ENCODE measurements at places on chromosomes 12 and 14. TPM values are rescaled to one million over a fixed set of nuclear protein-coding genes. Genes with fewer than 3 reads are reported as not detected.

GRCh38 chr14:20982646-20983369, 7.0 kb upstream of the METTL17 start:
- H3K36me3 ChIP-seq = no peaks in the 10 kb centered on the region

GRCh38 chr14:98233656-98234055, 1038.3 kb downstream of the BCL11B start:
- DNase-seq = no peak
- no peaks in the 10 kb centered on the region for H3K4me1 ChIP-seq
- no peaks in the 10 kb centered on the region for H3K27me3 ChIP-seq
- H3K4me3 ChIP-seq = no peak overlapping the region
- H3K27ac ChIP-seq = no peak overlapping the region

- H3K4me1 ChIP-seq = peaks cover 28% of the 10 kb centered on the region
- H3K36me3 ChIP-seq = no peaks in the 10 kb centered on the region
- no peak overlapping the region for H3K4me3 ChIP-seq
- H3K27me3 ChIP-seq = no peaks in the 10 kb centered on the region
- DNase-seq = no peak
These were observed 13.9 kb downstream of the BTBD7 start for GRCh38 chr14:93318927-93319326.

- H3K4me3 ChIP-seq = peak overlapping the region; percentile 15
- H3K4me1 ChIP-seq = peaks cover 25% of the 10 kb centered on the region
- DNase-seq = peak; percentile 68
These were observed 110.7 kb downstream of the BTG1 start for GRCh38 chr12:92034858-92035401.

GRCh38 chr14:31208546-31209424, 1.2 kb upstream of the HECTD1 start:
- peak overlapping the region; percentile 80 for H3K4me3 ChIP-seq
- DNase-seq = no peak
- peak overlapping the region; percentile 92 for H3K27ac ChIP-seq
- no peaks in the 10 kb centered on the region for H3K27me3 ChIP-seq
- H3K36me3 ChIP-seq = peaks cover 18% of the 10 kb centered on the region

GRCh38 chr12:116465856-116466255, 93.3 kb upstream of the MAP1LC3B2 start:
- H3K4me1 ChIP-seq = no peaks in the 10 kb centered on the region
- DNase-seq = no peak
- H3K27me3 ChIP-seq = no peaks in the 10 kb centered on the region
- no peak overlapping the region for H3K4me3 ChIP-seq

DNA sequence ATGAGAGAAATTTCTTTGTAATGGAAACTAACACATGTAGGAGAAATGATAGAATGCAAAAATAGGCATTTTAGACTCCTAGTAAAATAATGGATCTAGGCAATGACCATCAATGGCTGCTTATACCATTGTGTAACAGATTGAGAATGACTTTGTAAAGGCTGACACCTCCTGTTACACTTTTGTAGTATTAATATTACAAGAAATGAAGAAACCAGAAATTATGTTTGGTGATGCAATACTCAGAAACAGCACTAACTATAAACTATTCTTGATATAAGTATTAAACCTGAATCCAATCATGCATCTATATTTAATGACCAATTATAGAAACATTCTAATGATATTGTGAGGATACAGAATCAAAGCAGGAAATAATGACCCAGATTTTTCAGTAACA, 108.5 kb upstream of the CNTN1 start:
- DNase-seq = no peak
- H3K4me1 ChIP-seq = no peaks in the 10 kb centered on the region
- H3K27ac ChIP-seq = no peak overlapping the region
- H3K36me3 ChIP-seq = no peaks in the 10 kb centered on the region
- no peak overlapping the region for H3K4me3 ChIP-seq

DNA sequence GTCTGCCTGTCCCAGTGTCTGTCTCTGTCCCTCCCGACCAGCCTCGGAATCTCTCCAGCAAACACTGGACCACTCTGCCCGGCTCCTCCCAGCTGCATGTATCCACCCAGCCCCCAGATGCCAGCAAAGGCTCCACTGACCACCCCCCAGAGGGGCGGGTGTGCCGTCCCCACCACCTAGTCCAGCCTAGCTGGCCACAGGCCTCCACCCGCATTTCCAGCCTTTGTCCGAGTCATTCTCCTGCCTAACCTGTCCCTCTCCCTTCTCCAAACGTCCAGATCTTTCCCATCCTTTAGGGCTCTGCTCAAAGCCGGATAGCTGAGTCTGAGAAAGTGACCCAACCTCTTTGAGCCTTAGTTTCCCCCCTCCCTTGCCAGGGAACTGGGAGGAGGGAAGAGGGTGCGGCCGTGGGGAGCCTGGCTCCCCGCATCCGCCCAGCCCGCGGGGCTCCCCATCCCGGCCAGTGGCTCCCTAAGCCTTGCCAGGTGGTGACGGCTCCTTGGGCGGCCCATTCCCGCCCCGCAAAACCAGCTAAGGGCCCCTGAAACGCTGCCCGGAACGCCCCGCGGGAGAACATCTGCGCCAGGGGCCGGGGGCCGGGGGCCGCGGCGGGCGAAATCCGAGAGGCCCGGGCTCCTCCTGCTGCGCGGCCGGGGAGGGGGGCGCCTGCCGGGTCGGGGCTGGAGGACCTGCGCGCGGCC, 34.6 kb upstream of the ANKRD9 start:
- no peak overlapping the region for H3K4me3 ChIP-seq
- no peak for DNase-seq
- H3K27me3 ChIP-seq = no peaks in the 10 kb centered on the region
- H3K4me1 ChIP-seq = peaks cover 12% of the 10 kb centered on the region
- no peak overlapping the region for H3K27ac ChIP-seq

GRCh38 chr12:105348561-105348960, 18.1 kb downstream of the C12orf75 start:
- peaks cover 7% of the 10 kb centered on the region for H3K4me1 ChIP-seq
- no peak overlapping the region for H3K27ac ChIP-seq
- no peaks in the 10 kb centered on the region for H3K27me3 ChIP-seq
- H3K4me3 ChIP-seq = no peak overlapping the region
- DNase-seq = no peak
- peaks cover 23% of the 10 kb centered on the region for H3K36me3 ChIP-seq

- H3K4me3 ChIP-seq = no peak overlapping the region
- H3K4me1 ChIP-seq = no peaks in the 10 kb centered on the region
- no peaks in the 10 kb centered on the region for H3K27me3 ChIP-seq
- H3K27ac ChIP-seq = no peak overlapping the region
- H3K36me3 ChIP-seq = no peaks in the 10 kb centered on the region
These were observed 45.0 kb upstream of the FZD10 start for GRCh38 chr12:130117233-130117632.

DNA sequence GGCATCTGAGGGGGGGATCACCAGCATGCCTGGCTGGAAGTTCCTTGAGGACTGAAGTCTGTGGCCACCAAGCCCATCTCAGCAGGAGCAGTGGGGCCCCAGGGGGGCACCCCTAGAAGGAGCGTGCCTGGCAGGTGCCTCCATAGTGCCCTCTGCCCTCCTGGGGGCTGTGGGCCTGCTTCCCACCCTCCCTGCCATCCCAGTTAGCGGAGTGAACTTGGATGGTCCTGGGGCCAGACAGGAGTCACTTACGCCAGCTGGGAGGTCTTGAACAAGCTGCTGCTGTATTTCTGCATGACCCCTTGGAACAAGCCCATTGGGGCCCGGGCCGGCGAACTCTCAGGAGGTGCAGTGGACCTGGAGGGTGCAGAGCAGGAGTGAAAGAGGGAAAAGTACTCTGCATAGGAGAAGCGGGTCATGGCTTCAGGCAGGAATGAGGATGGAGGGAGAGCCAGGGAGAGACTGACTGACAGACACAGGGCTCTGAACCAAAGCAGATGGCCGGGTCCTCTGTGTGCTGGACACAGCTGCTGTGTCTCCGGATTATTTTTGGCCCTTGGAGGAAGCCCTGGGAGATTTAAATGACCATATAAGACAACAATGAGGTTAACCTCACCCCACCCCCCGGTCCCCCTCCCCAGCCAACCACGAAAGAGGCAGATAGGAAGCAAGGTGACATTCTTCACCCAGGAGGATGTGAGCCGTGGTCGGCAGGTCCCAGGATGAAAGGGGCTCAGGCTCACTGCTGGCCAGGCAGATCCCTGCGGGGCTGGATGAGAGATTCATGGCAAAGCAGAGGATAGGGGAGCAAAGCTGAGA, 19.6 kb downstream of the ASB2 start:
- H3K36me3 ChIP-seq = no peaks in the 10 kb centered on the region
- no peak overlapping the region for H3K4me3 ChIP-seq
- H3K27me3 ChIP-seq = no peaks in the 10 kb centered on the region
- peaks cover 30% of the 10 kb centered on the region for H3K4me1 ChIP-seq

- H3K27ac ChIP-seq = no peak overlapping the region
- peaks cover 22% of the 10 kb centered on the region for H3K27me3 ChIP-seq
- no peaks in the 10 kb centered on the region for H3K4me1 ChIP-seq
- DNase-seq = no peak
- H3K4me3 ChIP-seq = no peak overlapping the region
- H3K36me3 ChIP-seq = no peaks in the 10 kb centered on the region
These were observed 21.4 kb downstream of the B4GALNT3 start for GRCh38 chr12:480831-481816.

DNA sequence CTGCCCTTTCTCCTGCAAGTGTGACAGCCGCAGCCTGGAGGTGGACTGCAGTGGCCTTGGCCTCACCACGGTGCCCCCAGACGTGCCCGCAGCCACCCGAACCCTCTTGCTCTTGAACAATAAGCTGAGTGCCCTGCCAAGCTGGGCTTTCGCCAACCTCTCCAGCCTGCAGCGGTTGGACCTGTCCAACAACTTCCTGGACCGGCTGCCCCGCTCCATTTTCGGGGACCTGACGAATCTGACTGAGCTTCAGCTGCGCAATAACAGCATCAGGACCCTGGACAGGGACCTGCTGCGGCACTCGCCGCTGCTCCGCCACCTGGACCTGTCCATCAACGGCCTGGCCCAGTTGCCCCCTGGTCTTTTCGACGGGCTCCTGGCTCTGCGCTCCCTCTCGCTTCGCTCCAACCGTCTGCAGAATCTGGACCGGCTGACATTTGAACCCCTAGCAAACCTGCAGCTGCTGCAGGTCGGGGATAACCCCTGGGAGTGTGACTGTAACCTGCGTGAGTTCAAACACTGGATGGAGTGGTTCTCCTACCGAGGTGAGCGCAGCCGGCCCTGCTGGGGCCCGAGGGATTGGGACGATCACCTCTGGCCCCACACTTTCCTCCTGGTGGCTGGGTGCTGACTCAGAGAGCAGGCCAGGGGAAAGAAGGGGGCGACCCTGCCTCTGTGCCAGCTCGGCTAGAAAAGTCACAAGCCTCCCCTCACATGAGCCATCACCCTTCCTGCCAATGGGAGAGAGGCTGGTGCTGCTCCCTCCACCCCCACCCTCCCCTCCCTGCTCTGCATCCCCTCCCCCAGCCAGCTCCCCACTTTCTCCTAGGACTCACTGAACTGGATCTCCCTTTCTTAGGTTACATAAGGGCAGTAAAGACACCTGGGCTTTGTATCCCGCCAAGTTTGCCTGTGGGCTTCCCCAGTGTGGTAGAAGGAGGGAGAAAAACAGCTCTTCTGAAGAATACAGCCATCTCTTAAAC, 10.9 kb downstream of the LRTM2 start:
- H3K4me1 ChIP-seq = no peaks in the 10 kb centered on the region
- DNase-seq = no peak
- no peaks in the 10 kb centered on the region for H3K36me3 ChIP-seq
- peaks cover 95% of the 10 kb centered on the region for H3K27me3 ChIP-seq
- H3K27ac ChIP-seq = no peak overlapping the region

- H3K27me3 ChIP-seq = peaks cover 10% of the 10 kb centered on the region
- H3K36me3 ChIP-seq = no peaks in the 10 kb centered on the region
- no peak overlapping the region for H3K4me3 ChIP-seq
- no peaks in the 10 kb centered on the region for H3K4me1 ChIP-seq
- no peak overlapping the region for H3K27ac ChIP-seq
These were observed 327.6 kb upstream of the SFSWAP start for GRCh38 chr12:131383291-131383690.

- H3K36me3 ChIP-seq = peaks cover 18% of the 10 kb centered on the region
- no peaks in the 10 kb centered on the region for H3K27me3 ChIP-seq
- no peak overlapping the region for H3K27ac ChIP-seq
- H3K4me1 ChIP-seq = no peaks in the 10 kb centered on the region
- no peak for DNase-seq
These were observed 10.1 kb upstream of the DNAH10 start for GRCh38 chr12:123752046-123752445.

GRCh38 chr14:85811340-85811739, 281.4 kb downstream of the FLRT2 start:
- no peaks in the 10 kb centered on the region for H3K36me3 ChIP-seq
- DNase-seq = no peak
- H3K4me3 ChIP-seq = no peak overlapping the region
- no peaks in the 10 kb centered on the region for H3K4me1 ChIP-seq

DNA sequence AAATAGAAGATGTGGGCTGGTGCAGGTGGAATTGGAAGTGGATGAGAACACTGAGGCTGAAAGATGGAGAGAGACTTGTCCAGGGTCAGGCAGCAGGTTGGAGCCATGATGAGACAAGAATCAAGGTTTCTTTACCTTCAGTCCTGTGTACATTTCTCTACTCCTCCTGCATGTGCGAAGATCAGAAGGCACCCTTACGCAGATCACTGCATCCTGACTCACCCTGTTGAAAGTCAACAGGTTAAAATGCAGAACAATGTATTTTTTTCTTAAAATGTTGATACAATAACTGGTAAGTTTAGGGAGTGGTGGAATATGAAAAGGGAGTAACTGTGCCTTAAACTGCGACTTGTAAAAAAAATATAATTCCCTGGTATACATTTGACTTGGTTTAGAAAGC, 47.8 kb downstream of the TESPA1 start:
- H3K36me3 ChIP-seq = no peaks in the 10 kb centered on the region
- H3K27me3 ChIP-seq = no peaks in the 10 kb centered on the region
- H3K4me1 ChIP-seq = peaks cover 15% of the 10 kb centered on the region

Gene BCL2L14
- not detected for total RNA-seq

Gene TSHR
- not detected for total RNA-seq

Gene CLECL1
- total RNA-seq = not detected

Gene C2CD5
- total RNA-seq = 12.6 TPM

Gene DAZAP2
- total RNA-seq = 153 TPM

Gene UBE2N
- 123 TPM for total RNA-seq

Gene ENO2
- total RNA-seq = 5.3 TPM

Gene VASH1
- 0.13 TPM for total RNA-seq

All from SJSA1 (cell line).